ENCODE measurements at places on chromosomes 5 and 9.

- no peak for DNase-seq
Measured at GRCh38 chr5:26236936-26237335, 801.5 kb downstream of the CDH9 start.

- DNase-seq = no peak
Measured at GRCh38 chr5:151202381-151203139, 21.3 kb downstream of the CCDC69 start.

- DNase-seq = no peak
Measured at GRCh38 chr5:68725905-68726683, 367.7 kb upstream of the SLC30A5 start.

DNA sequence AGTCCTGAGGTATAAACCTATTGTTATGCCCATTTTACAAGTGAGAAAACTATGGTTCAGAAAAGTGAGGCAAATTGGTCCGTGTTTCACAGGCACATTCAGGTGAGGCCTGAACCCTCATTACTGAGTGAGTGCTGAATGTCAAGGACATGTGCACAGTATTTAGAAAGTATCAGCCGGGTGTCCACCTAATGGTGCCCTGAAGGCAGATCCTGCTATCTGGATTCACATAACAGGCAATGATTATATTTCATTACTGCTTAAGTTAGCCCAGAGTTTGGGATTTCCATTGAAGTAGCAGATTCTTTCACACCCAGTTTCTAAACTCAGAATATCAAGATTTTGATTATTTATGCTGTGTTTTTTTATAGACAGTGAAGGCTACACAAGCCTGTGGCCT is 142.7 kb downstream of the LHFPL2 start:
- DNase-seq = no peak

DNA sequence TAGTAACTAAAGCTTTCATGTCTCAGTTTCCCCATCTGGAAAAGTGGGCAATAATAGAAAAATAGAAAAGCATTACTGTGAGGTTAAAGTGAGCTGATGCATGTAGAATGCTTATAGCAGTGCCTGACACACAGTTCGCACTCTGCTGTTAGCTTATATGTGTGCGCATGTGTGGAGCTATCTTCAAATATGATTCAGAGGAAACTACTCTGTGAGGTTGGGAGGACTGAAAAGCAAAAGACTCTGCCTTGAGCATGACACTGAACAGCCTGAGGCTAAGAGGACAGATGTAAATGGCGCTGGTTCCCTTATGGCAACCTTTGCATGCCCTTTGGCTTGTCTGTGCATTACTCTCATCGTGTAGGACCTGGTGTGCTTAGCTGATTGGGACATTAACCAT is 19.4 kb downstream of the NTRK2 start:
- no peak for DNase-seq

- no peak for DNase-seq
Measured at GRCh38 chr5:79378510-79379186, 135.3 kb downstream of the HOMER1 start.

DNA sequence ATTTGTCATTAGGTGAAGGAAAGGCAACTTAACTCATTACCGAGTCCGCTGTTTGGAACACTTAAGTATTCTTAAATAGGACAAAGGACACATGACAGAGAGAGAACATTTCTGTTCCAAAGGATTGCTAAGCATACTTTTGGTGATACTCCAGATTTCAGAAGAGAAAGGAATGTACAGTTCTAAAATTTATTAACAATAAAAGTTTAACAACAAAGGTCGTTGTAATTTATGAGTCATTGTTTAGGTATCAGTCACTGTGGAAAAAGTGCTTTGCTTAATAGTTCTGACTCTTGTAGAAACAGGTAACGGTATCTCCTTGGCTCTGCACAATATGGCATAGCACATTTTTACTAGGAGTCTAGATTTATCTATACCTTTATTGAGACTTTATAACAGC is 36.3 kb upstream of the PAM start:
- no peak for DNase-seq

- DNase-seq = no peak
Measured at GRCh38 chr5:56088967-56089829, 94.4 kb upstream of the IL6ST start.

- no peak for DNase-seq
Measured at GRCh38 chr9:128304136-128304970, 17.9 kb downstream of the TRUB2 start.
